Lower lobe of right lung (tissue), 2 donors: ENCODE measurements at places on chromosomes 1 and 21. TPM values are rescaled to one million over a fixed set of nuclear protein-coding genes. Genes with fewer than 3 reads are reported as not detected.

- no peak for DNase-seq
Observed at GRCh38 chr1:227919906-227920305, 27.8 kb downstream of the WNT9A start.

- no peak for DNase-seq
Observed at GRCh38 chr1:110555807-110556470, 37.0 kb upstream of the KCNA10 start.

DNA sequence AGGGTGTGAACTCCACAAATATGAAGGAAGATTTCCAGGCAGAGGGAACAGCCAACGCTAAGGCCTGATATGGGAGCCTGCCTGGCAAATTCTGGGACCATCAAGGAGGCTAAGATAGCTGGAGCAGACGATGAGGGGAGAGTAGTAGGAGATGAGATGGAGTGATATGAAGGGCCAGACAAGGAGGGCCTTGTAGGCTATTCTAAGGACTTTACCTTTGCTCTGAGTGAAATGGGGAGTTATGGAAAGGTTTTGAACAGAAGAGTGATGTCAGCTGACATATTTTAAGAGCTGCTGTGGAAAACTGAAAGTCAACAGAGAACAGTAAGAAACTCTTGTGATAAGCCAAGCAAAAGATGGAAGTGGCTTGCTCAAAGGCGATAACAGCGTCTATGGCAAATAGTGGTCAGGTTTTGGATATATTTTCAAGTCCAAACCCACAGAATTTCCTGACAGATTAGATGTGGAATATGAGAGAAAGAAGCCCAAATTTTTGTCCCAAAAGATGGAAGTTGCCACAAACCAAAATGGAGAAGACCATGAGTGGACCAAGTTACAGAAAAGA is 2.1 kb upstream of the TP53BP2 start:
- DNase-seq, result no peak

Gene IL22RA1
- total RNA-seq, result 0.83 TPM

- peak; percentile 83 for DNase-seq
Observed at GRCh38 chr1:42146626-42147320, 6.4 kb upstream of the GUCA2B start.

DNA sequence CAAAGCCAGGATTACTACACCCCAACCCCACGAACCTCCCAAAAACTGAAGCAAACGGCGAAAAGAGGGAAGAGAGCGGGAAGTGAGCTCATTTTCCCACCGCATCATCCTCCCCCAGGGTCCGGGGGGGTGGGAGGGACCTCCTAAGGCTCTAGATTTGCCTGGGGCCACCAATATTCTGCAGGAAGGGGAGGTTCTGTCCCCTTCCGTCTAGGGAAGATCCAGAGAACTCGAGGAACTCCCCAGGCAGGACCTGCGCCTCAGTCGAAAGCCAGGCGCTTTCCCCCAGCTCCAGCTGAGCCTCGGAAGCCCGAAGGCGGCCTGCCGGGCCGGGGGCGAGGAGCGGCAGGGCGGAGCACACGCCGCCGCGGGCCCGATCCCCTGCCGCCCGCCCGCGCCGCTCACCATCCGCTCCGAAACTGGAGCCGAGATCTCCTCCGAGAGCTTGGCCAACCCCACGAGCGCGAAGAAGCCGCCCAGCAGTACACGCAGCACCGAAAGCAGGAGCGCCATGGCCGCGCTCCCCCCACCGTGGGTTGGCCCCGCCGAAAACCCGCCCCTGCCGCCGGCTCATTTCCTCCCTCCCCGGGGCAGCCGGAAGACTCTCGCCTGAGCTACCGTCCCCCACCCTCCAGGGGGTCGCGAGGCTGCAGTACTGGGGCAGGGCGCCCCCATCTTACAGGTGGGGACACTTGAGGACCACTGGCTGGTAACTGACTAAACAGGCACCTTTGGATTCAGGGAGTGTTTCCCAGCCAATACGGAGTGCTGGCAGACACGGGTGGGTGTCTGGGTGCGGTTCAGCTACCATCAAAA is at the start of gene TMEM35B:
TSS of gene TMEM35B (minus strand) at position 555 of the 816 bp plus-strand sequence. CDS start at position 513, 42 bp downstream.
- peak; percentile 82 for DNase-seq

DNA sequence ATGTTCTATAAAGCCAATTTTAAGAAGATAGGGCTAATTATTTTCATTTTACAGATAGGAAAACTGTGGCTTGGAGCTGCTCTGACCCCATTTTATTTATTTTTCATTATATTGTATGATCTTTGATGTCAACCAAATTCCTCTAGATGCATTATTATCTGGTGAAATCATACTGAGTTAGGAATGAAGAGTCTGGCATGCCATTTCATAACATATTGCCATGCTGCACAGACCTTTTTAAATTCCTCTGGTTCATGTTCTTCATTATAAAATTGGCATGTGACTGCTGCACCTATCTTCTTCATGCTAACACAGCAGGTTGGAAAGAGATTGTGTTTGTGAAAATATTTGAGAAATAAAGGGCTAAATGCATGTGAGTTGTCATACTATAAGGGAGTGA is 12.7 kb downstream of the PRRX1 start:
- no peak for DNase-seq

Gene SEC16B
- 1.9 TPM for total RNA-seq

GRCh38 chr1:54884768-54885167 is 2.2 kb downstream of the DHCR24 start:
- no peak for DNase-seq

GRCh38 chr21:29667651-29668050 is 272.1 kb downstream of the GRIK1 start:
- DNase-seq, result no peak

Gene TIPRL
- total RNA-seq, result 23.7 TPM

Gene HSPG2
- 216 TPM for total RNA-seq

Gene ITLN1
- 2.7 TPM for total RNA-seq

- DNase-seq, result no peak
Observed at GRCh38 chr1:115976921-115977498, 697 bp downstream of the SLC22A15 start.

Gene ROR1
- total RNA-seq, result 15.8 TPM

Gene RHBG
- total RNA-seq, result not detected

- no peak for DNase-seq
Observed at GRCh38 chr1:111729271-111729921, 9.8 kb downstream of the INKA2 start.

GRCh38 chr1:65208563-65208973 is 60.6 kb downstream of the AK4 start:
- no peak for DNase-seq

- DNase-seq, result no peak
Observed at GRCh38 chr1:116586741-116587143, 15.9 kb upstream of the CD58 start.

DNA sequence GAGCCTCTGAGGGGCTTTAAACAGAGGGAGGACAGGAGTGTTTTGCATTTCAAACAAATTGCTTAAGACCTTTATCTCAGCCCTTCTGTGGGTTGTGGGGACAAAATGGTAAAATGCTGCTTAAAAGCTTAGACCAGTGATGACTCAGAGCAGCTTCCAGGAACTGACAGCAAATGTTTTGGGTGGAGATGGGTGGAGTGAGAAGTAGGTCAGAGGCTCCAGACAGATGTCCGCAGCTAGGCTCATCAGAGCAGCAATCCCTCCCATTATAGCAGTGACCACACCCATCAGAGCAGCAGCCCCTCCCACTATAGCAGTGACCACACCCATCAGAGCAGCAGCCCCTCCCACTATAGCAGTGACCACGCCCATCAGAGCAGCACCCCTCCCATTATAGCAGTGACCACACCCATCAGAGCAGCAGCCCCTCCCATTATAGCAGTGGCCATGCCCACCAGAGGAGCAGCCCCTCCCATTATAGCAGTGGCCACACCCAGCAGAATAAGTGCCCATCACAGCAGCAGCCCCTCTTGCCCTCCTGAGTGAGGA is 532.2 kb downstream of the MATN1 start:
- DNase-seq, result no peak

DNA sequence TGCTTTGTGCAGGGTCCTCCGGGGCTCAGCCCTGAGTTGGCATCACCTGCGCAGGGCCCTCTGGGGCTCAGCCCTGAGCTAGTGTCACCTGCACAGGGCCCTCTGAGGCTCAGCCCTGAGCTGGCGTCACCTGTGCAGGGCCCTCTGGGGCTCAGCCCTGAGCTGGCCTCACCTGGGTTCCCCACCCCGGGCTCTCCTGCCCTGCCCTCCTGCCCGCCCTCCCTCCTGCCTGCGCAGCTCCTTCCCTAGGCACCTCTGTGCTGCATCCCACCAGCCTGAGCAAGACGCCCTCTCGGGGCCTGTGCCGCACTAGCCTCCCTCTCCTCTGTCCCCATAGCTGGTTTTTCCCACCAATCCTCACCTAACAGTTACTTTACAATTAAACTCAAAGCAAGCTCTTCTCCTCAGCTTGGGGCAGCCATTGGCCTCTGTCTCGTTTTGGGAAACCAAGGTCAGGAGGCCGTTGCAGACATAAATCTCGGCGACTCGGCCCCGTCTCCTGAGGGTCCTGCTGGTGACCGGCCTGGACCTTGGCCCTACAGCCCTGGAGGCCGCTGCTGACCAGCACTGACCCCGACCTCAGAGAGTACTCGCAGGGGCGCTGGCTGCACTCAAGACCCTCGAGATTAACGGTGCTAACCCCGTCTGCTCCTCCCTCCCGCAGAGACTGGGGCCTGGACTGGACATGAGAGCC is 22.7 kb downstream of the COL6A1 start:
- DNase-seq, result peak; percentile 43

DNA sequence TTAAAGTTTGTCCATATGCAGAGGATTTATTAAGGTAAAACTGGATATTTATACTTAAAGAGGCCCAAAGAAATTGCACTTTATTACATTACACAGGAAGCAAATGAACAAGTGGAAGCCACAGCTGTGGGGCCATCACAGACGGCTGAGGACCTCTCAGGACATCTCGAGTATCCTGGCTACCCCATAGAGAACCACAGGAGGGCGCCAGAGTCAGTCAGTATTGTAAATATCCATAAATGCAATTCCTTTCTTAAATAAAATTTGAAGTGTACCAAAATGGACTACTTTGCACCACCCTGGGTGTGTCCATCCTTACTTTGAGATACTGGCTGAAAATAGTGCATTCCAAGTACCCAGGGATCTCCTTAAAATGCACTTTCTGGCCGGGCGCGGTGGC is 257.2 kb downstream of the MRPL39 start:
- no peak for DNase-seq

Gene CFAP141
- total RNA-seq, result 2.8 TPM

- DNase-seq, result no peak
Observed at GRCh38 chr1:63885899-63886298, 112.1 kb downstream of the ROR1 start.

GRCh38 chr1:1352786-1353388 is 3.7 kb upstream of the DVL1 start:
- DNase-seq, result no peak

Gene C1orf105
- not detected for total RNA-seq

Gene CHRM3
- 6.0 TPM for total RNA-seq

GRCh38 chr1:43708002-43708410 is 670 bp downstream of the ST3GAL3 start:
- DNase-seq, result no peak

DNA sequence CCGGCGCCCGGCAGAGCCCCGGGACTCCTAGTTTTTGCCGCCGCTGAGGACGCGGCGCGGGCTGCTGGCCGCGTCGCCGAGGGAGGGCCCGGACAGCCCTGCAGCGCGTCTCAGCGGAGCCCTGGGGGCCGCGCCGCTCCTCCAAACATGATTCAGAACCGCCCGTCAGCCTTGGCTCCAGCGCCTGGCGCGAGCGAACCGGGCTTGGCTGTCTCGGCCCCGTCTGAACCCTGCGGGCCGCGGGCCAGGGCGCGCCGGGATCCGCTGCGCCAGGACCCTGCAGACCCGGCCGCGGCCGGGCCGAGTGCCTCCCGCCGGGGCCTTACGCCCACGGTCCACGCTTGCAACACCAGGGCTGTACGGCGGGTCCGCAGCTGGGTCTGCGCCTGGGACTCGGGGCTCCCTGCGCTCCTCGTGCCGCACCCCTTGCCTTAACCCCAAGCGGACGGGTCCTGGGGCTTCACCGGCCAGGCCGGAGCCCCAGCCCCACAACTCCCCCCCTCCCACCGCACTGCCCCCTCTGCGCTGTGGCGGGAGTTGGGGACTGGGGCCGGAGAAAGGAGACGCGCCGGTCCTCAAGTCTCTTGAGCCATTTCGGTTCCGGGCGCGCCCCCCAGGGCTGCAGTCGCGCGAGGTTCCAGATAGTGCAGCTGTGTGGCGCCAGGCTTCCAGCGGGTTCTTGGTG is 48.4 kb upstream of the CD34 start:
- DNase-seq, result peak; percentile 73

Gene RHD
- not detected for total RNA-seq

Gene NFIA
- total RNA-seq, result 70.0 TPM

DNA sequence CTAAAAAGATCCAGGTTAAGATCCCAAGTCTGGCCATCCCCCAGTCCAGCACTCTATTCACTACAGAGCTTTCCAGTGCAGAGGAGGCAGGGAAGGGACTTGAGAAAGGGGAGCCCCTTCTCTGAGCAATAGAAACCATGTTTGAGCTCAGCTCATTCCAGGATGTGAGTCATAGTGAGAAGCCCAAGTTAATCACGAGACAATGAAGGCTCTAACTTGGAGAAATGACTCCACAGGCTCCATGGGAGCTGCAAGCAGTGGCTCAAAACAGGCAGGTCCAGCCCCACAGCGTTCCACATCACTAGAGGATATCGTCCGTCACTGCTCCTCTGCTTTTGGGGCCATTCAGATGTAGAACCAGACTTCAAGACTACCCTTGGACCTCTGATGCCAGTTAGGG is 59.1 kb downstream of the CAMK2N1 start:
- no peak for DNase-seq

Gene PRAMEF9
- not detected for total RNA-seq

DNA sequence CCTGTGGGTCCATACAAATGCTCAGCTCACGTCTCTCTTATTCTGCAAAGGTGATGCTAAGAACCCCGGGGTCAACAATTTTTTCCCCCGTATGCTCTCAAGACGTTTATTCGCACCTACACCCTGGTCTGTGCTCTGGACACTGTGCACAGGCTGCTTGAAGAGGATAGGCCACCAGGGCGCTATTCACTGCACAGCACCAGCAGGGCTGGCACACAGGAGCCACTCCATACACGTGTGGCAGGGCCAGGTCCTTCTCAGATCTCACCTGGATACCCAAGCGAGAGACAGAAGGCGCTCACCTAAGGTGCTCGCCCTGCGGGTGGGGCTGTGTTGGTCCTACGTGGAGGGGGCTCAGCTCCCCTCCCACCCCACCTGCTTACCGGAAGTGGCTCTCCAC is 16.7 kb downstream of the TMEM63A start:
- DNase-seq, result no peak

DNA sequence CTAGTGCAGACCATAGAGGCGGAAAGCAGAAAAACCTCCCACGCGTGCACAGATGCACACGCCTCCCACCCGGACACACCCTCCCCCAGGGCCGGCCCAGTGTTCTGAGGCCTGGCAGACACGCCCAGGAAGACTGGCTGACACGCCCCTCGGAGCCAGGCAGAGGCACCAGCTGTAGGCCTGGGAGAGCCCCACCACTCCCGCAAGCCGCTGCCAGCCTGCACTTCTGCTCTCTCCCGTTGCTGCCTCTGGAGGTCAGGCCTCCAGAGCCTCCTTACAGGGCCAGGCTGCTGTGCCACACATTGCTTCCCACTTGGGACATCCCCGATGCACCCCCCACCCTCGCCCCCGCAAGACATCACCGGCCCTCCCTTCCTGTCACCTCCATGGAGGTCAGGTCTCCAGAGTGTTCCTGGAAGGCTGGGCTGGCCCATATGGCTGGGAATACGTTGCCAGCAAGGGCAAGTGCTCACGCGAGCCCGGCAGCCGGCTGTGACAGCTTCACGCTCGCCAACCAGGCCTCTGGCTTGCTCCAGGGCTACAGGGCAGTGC is 40.4 kb downstream of the CASZ1 start:
- peak; percentile 84 for DNase-seq
